ENCODE measurements at places on chromosomes 7 and 10.

- no peak for DNase-seq
Measured at GRCh38 chr10:131043039-131043691, 268.4 kb downstream of the TCERG1L start.

DNA sequence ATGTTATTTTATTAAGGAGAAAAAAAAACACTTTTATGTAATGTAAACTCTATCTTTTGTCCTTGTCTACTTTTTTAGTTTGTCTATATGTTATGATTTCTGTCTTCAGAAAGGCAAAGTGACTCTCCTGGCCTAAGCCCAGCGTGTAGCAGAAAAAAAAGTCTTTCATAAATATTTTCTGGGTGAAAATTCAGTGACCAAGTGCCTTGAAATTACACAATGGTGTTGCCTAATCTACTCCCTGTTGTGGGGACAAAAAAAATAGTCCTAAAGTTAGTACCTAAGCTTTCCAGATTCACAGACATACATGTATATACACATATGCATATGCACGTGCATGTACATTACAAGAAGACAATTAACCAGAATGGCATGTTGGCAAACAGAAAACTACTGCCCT, 1257.8 kb upstream of the SORCS1 start:
- no peak for DNase-seq

GRCh38 chr10:97184971-97185325, 811 bp downstream of the SLIT1 start:
- no peak for DNase-seq

- DNase-seq = no peak
Measured at GRCh38 chr7:36868727-36869411, 144.6 kb upstream of the AOAH start.

DNA sequence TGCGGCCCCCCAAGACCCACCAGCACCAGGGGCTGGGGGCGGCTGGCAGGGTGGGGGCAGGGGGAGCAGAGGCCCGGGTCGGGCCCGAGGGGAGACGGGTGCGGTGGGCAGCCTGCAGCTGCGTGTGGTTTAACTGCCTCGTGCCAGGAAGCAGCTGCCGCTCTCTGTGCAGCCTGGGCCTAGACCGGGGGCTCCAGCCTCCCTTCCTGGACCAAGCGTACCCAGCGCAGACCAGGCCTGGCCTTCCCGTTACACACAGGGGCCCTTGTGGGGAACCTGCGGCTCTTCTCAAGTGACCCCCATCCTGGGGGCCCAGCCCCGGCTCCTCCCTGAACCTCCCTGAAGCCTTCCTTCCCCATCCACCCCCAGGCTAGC, 6.6 kb upstream of the INTS1 start:
- DNase-seq = no peak
